ENCODE measurements at places on chromosomes 3 and 15.
A peak's percentile ranks its signal among the peaks of the same experiment; 100 is the strongest.

- DNase-seq = peak; percentile 82
Observed at GRCh38 chr3:114380233-114380651, 86.4 kb downstream of the TIGIT start.

DNA sequence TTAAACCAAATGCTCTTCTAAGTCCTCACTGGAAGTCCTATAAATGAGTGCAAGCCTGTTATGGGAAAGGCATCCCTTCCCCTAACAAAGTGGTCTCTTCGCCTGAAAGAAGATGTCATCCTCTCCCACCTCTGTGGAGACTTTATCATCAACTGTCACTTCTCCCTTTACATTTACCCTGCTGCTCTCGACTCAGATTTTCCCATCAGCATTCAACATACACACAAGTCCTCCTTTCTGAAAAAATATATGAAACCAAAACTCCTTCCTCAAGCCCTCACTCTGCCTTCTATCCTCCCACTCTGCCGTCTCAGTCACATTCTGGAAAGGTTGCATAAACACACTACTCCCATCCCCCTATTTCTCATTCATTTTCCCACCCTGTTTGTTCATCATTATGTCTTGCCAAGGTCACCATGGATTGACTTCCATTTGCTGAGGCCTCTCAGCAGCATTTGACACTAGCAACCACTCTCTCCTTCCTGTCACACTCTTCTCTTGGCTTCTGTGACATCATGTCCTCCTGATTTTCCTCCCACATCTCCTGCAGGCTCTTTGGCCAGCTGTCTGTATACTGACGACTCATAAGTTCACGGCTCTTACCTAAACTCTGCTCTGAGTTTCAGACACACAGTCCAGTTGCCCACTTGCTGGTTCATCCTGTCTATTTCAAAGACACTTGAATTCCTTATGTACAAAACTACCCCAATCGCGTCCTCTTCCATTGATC, 70.3 kb upstream of the SMAD3 start:
- DNase-seq = no peak

DNA sequence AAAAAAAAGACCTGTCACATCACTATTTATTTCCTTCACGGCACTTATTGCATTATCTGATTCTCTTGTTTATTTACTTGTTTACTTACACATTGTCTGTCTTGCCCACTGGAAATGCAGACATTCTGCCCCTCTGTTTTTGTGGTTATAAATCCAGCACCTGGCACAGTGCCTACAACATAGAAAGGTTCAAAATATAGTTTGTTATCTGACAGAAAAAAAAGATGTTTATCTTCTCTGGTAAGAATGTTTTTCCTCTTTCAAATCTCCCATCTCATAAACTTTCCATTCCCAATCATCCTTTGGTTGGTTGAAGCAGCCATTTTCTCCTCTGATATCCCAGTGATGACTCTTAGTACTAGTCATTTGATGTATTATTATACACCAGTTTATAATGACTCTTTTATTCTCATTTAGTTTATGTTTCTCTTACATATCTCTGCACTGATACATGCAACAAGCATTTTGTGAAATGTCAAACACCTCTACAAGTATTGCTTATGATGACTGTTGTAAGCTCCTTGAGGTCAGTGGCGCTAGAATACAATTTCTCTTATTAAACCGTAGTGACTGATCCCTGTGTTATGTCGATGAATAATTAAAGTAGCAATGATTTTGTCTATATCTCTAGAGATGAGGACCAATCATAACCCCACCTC, 398.4 kb upstream of the TBL1XR1 start:
- DNase-seq = no peak

GRCh38 chr3:185115371-185115770, 37.5 kb downstream of the C3orf70 start:
- DNase-seq = no peak

GRCh38 chr15:66661432-66662096, 40.5 kb upstream of the SMAD6 start:
- no peak for DNase-seq

- DNase-seq = no peak
Observed at GRCh38 chr3:126454437-126455198, 21.1 kb downstream of the ZXDC start.

Data from ovary (tissue), 10 donors.